GM13977 (cell line): ENCODE measurements at places on chromosomes 3 and 15.

- no peak for DNase-seq
Observed at GRCh38 chr3:129535075-129535474, 6.6 kb downstream of the RHO start.

DNA sequence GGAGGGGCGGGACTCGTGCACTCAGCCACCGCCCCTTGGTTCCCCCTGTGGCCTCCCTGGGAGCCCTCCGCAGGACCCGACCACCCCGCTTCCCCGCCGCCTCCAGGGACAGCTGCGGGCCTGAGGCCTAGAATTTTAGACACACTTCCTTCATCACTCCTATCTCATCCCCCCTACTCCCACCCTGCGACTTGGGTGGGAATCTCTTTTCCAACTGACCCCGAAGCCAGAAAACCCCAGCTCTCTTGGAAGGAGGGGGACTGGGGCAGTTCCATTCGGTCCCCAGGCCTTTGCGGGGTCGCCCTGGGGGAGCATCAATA is 289 bp upstream of the TFDP2 start:
- DNase-seq: no peak

GRCh38 chr3:182843478-182843877 is 50.2 kb downstream of the ATP11B start:
- no peak for DNase-seq

DNA sequence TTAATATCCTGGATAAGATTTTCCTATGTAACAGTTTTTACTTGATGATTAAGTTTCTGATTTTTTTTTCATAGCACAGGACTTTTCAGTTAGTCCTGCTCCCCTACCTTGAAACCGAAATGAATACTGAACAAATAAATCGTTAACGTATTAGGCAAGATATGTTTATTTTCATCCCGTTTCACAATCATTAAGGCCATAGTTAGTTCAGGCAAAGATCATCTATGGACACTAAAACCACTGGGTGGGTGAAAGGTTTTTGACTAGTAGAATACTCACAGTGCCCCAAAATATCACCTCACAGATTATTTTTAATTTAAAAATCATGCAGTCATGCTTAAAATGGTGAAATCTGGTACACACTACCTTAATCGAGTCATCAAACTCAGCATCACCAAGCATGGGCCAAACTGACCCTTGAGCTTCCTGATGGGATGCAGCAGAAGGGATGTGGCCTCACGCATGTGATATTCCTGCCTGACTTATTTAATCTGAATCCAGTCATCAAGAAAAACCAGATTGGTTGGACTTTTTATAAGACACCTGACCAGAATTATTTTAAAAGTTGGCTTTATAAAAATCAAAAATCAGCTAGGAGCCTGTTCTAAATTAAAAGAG is 365.0 kb downstream of the LPP start:
- no peak for DNase-seq

- DNase-seq: no peak
Observed at GRCh38 chr3:165725296-165725695, 111.9 kb downstream of the BCHE start.

DNA sequence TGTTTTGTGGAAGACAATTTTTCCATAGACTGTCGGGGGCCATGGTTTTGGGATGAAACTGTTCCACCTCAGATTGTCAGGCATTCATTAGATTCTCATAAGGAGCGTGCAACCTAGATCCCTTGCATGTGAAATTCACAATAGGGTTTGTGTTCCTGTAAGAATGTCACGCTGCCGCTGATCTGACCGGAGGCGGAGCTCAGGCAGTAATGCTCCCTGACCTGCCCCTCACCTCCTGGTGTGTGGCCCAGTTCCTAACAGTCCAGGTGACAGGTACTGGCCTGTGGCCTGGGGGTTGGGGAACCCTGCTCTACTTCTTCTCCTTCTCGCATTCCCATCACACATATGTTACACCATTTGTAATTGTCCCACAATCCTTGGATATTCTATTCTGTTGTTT is 11.0 kb downstream of the CHRNA7 start:
- DNase-seq: no peak

DNA sequence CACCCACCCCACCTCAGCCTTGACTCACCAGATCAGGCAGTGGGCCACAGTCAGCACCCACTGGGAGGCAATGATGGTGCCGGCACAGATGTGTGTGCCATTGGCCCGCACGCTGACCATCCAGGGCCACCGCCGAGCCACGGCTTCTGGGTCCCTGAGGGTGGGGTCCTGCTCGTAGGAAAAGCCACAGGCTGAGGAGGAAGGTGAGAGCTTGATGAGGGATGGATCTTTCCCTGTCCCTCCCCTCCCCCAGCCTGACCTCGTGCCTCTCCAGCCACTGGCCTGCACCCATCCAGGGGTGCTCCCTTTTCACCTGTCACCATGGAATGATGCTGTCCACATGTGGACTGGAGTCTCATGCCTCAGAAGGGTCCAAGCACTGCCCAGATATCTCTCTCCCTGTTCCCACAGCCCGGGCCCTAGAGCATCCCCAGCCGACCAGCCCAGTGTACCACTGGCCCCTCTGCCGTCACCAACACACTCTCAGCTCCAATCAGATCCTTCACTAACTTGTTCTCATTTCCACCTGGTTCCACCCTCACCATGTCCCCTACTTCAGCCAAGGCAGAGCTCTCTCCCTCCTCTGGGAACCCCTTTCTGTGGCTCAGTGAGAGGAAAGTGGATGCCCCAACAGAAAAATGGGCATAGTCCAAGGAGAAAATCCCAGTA is 2.0 kb downstream of the PRSS50 start:
- peak; percentile 20 for DNase-seq

- no peak for DNase-seq
Observed at GRCh38 chr15:43237842-43238470, 17.1 kb upstream of the EPB42 start.

- DNase-seq: peak; percentile 97
Observed at GRCh38 chr15:78811124-78811824, at the start of gene ADAMTS7. ADAMTS7 (minus strand) TSS chr15:78811464; CDS start chr15:78811220, 244 bp downstream.

GRCh38 chr15:90205050-90205848 is 4.1 kb downstream of the SEMA4B start:
- DNase-seq: no peak
